DMS 273 treated with DMSO at 0.1 percent for 48 hours (cell line): ENCODE measurements at places on chromosomes 5 and 9.

DNA sequence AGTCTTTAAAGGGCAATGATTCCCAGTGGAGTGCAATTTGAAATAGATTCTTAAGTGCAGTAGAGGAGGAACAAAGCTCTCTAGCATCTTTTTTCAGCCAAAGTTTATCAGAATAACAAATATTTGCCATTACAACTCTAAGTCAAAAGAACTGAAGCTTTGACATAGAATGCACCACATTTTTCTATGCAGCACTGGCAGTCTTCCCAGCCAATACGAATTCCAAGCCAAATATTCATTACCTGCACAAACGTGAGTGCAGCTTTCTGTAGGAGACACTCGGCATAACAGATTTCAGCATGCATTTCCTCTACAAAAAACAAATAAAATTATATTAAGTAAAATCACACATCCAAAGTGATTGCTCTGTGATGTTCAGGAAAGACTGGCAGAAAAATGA lies 103.4 kb downstream of the TTC39B start:
- no peak for DNase-seq

DNA sequence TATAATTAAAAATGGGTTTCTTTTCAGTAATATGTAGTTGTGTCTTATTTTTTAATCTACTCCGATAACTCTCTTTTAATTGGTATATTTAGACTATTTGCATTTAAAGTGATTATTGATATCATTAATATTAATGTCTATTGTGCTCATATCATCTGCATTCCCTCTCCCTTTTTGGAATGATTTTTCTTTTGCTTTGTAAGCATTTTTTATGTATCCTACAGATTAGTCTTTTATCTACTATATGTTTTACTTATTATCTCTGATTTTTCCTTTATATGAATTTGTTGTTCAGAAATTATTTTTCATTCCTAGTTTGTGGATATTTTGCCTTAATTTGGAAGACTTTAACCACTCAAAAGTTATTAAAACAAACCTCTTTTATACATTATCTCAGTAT lies 34.0 kb downstream of the NDUFS4 start:
- no peak for DNase-seq

- DNase-seq: no peak
These were observed 459.5 kb upstream of the WWC1 start for GRCh38 chr5:167831754-167832504.

DNA sequence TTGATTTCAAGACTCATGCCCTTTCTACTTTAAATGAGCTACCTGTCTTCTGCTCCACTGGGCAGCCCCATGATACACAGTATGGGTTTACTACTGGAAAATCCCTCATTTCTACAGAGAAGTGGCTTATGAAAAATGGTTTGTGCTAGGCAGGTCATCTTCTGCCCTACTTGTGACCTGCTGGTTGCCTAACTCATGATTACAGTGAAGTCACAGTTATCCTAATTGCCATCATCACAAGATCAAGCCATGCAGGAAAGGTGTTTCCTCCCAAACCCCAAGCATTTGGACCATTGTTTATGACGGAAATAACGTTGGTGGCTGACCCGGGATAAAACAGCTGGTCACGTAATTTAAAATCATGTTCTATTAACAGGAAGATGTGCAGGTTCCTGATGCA lies 330.6 kb downstream of the ACTL7B start:
- no peak for DNase-seq

- DNase-seq: no peak
These were observed 3.6 kb upstream of the SPATA24 start for GRCh38 chr5:139407517-139407916.

DNA sequence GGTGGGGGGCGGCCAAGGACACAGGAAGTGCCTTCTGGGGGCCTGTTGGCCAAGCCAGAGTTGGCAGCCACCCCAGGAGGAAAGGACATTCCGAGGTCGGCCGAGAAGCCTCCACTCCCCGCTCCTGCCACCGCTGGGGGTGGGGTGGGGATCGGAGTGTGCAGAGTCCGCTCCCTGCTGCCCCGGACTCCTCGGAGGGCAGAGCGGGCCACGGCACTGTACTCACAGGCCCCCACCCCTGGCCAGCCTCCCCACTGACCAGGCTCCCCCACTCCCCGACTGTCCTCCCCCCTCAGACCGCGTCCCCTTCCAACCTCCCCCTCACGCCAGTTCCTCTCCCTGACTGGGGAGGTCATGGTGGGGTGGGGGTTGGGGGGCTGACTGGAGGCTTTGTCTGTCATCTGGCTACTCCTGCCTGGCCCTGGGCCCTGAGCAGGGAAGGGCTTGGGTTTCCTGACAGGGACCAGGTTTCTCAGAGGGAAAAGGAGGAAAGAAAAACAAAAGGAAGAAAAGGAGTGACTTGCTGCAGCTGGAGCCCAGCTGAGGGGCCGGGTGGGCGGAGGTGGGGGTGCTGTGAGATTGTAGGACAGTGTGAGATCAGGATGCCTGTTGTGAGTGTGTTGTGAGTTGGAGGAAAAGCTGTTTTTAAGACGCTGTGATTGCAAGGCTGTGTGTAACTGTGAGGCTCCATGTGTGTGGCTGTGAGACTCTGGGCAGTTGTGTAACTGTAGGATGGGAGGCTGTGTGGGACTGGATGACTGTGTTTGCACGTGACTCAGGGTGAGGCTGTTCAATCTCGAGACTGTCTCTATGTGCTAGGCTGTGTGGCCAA lies 29.7 kb downstream of the CNTFR start:
- no peak for DNase-seq

DNA sequence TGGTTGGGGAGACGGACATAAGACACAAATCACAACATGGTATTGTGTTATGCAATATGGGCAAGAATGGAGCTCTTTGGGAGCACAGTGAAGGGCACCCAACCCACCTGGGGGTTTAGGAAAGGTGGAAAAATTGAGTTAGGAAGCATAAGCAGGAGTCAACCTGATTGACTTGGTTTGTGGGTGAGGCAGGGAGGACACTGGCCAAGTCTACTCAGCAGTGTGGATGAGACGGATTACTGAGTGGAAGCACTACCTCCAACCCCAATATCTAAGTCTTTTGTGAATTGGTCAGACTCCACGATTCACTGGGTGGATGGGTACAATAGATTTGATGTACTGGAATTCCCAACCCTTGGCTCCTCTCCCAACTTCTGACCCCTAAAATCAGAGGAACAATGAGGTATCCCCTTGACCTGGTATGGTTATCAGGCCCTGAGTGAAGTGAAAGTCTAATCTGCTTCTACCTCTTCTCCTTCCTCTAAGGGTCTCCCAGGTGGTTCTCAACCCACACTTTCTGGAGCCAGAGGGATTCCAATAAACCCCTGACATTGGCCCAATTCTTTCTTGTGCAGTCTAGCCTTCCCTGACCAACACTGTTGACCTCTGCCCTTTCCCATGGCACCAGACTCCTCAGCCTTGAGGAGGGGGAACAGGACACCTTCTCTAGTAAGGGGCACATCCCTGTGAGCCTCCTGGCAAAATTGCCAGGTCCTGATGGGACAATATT lies 5.2 kb downstream of the EGR1 start:
- no peak for DNase-seq

DNA sequence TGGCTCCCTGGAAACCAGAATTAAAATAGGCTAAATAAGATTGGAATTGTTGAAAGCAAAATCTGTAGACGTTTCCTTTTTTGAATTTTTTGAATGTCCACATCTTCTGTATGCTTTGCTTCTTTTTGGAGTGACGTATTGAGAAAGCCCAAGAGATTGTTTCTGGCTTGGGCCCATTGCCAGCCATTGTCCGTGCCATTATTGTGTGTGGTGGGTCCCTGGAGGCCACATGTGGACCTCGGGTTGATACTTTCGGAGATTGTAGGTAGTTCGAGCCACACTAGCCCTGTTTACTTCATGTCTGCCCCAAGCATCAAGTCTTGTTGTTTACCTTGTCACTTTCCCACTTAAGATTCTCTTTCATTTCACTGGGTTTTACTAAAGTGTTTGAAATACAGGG lies 106.0 kb downstream of the PALM2AKAP2 start:
- no peak for DNase-seq

- DNase-seq: no peak
These were observed 85.8 kb upstream of the DMRT1 start for GRCh38 chr9:755454-756381.

DNA sequence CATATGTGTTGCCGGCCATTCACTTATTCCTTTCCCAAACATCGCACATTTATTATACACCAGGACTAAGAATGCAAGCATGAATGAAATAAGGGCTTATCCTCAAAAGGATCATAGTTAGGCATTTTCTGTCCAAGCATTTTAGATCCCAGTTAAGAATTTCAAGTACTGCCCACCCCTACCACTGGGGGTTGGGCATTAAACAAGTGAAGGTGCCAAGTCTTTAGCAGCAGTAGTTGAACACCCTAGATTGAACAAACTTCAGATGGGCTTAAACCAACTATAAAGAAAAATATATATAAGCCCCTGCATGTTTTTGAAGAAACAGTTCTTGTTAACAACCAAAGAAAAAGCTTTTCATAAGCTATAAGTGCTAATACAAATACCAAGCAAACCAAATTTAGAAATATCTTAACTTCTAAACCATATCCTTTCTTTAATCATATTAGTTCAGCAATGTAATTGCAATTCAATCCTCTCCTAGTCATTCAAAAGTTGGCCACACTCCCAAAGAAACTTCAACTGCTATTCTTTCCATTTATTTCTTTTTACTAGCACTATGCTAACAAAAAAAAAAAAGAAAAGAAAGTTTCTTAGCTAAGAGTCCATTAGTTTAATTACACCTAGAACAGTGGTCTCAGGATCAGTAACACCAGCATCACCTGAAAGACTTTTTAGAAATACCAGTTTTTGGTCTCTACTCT lies 149.8 kb downstream of the MLLT3 start:
- no peak for DNase-seq

- DNase-seq: no peak
These were observed 18.1 kb upstream of the GPX3 start for GRCh38 chr5:151002250-151002649.

- no peak for DNase-seq
These were observed 178.5 kb upstream of the GAS1 start for GRCh38 chr9:87125819-87126218.

DNA sequence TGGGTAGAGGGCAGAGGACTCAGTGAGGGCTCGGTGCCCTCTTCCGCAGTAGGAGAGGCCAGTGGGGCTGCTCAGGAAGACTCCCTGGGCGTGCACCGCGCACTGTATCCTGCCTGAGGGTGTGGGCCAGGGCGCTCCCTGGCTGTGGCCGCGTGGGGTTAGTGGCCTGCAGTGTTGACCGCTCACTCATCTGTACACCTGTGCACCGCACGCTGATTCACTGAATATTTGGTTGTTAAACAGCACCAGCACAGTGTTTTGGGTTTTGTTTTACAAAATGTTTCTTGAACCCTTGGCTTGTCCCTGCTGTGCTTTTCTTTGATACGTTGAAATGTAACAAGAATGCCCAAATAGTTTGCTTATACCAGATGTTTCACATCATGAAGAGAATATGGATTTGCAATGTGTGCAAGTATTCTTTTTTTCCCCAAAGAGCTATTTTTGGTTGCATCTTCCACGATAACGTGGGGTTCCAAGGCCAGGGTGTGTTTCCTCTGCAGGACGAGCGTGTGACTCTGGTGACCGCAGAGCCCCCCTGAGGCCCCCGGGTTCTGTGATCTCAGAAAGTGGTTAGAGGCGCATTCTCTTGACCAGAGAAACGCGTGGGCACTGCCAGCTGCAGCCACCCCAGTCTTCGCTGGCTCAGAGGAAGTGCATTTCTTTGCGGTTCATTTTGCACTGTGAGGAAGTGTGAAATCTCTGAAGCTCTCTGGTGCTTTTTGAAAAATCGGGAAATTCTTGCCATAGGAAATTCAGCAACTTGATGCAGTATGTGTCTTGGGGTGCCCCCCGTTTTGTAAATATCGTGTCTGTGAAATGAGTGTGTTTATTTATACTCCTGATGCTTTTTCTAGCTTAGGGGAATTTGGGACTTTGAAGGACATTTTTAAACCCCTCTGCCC lies 46.9 kb downstream of the AHRR start:
- no peak for DNase-seq

GRCh38 chr5:102778478-102778877 lies 23.4 kb downstream of the PAM start:
- DNase-seq: no peak

GRCh38 chr5:134088994-134089560 lies 25.4 kb upstream of the TCF7 start:
- DNase-seq: peak; percentile 33

DNA sequence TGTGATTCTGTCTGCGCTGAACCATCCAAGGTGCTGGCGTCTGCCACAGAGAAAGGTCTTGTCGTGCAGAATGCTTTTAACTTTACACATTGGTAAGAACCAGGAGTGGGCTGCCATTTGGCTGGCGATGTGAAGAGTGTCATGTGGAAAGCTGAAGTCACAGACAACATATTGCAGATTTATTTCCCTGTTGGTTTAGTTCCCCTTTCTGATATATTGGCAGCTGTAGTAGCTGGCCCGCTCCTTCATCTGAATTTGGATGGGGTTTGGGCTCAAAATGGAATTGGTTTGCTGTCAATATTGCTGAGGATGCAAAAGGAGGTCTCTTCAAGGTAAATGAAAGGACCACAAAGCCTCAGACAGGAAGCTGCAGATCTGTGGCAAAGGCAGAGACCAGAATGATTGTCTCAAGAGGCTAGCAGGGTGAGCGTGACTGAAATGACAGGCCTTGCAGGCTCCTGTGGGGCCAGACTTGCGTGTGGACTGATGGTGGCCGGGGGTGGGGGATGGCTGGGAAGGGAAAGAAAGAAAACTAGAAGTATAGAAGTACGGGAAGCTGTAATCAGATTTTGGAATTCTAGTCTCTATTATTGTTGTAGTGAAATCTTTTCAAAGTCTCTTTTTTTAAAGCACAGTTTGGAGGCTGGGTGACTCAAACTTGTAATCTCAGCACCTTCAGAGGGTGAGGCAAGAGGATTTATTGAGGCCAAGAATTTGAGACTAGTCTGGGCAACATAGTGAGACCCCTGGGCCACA lies 25.1 kb upstream of the CD180 start:
- no peak for DNase-seq

GRCh38 chr5:92715946-92716520 lies 865.0 kb downstream of the NR2F1-AS1 start:
- DNase-seq: no peak

DNA sequence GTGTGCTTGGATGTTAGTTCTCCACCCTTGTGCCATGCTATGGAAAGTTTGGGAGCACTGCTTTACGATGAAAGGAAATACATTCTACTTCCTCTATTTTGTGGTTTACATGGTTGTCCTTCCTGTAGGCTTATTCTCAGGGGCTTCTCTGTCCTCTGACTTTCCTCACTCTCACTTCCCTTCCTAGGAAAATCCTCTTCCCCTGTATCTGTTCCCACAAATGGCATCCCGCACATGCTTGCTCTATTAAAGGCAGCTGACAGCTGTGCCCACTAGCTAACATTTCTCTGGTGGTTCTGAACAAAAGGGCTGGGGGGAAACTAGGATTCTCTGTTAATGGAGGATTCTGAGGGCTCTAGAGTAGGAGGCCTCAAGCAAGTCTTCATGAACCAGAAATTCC lies 52.4 kb downstream of the FAM170A start:
- no peak for DNase-seq

- peak; percentile 75 for DNase-seq
These were observed 160.7 kb downstream of the TTC39B start for GRCh38 chr9:15146268-15146700.

DNA sequence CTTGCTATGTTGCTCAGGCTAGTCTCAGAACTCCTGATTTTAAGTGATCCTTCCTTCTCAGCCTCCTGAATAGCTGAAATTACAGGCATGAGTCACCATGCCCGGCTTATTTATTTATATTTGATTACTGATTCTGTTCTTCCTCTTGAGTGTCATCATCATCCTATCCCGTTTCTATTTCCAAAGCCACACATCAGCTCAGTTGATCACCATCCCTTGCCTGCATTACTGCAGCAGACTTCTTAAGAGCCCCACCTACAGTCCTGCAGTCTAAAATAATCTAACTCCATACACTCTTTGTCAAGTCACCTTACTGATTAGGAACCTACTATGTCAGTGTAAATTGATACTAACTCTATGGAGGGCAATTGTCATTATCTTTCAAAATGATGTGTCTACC lies 138.9 kb upstream of the RAI14 start:
- no peak for DNase-seq
